Activated CD8-positive, alpha-beta memory T cell treated with anti-CD3 and anti-CD28 coated beads, Interleukin-2, amount 10 ng/mL, durations not matched to agents 7 days and 5 days (primary cell): ENCODE measurements at places on chromosomes 6 and 20. TPM values are rescaled to one million over a fixed set of nuclear protein-coding genes. Genes with fewer than 3 reads are reported as not detected.

Gene HLA-DOB
- total RNA-seq: 3.9 TPM

Gene F13A1
- total RNA-seq: not detected

Gene HUS1B
- total RNA-seq: 1.2 TPM

Gene BTN2A1
- total RNA-seq: 25.1 TPM

Gene CCN2
- not detected for total RNA-seq

Gene DNMT3B
- total RNA-seq: 4.7 TPM

- no peak for DNase-seq
- H3K27me3 ChIP-seq: peaks cover 42% of the 10 kb centered on the region
- no peak overlapping the region for H3K4me3 ChIP-seq
- no peaks in the 10 kb centered on the region for H3K36me3 ChIP-seq
- H3K27ac ChIP-seq: no peak overlapping the region
Observed at GRCh38 chr6:26502626-26503025, 2.5 kb downstream of the BTN1A1 start.

- no peak overlapping the region for H3K4me3 ChIP-seq
- no peaks in the 10 kb centered on the region for H3K27me3 ChIP-seq
- H3K4me1 ChIP-seq: peaks cover 21% of the 10 kb centered on the region
- peaks cover 8% of the 10 kb centered on the region for H3K36me3 ChIP-seq
Observed at GRCh38 chr6:157999168-158000051, 17.7 kb downstream of the SYNJ2 start.

GRCh38 chr6:159037756-159038290 lies 7.0 kb downstream of the TAGAP start:
- H3K4me3 ChIP-seq: no peak overlapping the region
- H3K4me1 ChIP-seq: peaks cover 57% of the 10 kb centered on the region
- peaks cover 80% of the 10 kb centered on the region for H3K36me3 ChIP-seq
- DNase-seq: no peak
- no peaks in the 10 kb centered on the region for H3K27me3 ChIP-seq

- H3K27me3 ChIP-seq: no peaks in the 10 kb centered on the region
- no peaks in the 10 kb centered on the region for H3K36me3 ChIP-seq
- no peak for DNase-seq
- H3K4me1 ChIP-seq: peaks cover 13% of the 10 kb centered on the region
Observed at GRCh38 chr6:123064038-123064437, 68.0 kb downstream of the CLVS2 start.

DNA sequence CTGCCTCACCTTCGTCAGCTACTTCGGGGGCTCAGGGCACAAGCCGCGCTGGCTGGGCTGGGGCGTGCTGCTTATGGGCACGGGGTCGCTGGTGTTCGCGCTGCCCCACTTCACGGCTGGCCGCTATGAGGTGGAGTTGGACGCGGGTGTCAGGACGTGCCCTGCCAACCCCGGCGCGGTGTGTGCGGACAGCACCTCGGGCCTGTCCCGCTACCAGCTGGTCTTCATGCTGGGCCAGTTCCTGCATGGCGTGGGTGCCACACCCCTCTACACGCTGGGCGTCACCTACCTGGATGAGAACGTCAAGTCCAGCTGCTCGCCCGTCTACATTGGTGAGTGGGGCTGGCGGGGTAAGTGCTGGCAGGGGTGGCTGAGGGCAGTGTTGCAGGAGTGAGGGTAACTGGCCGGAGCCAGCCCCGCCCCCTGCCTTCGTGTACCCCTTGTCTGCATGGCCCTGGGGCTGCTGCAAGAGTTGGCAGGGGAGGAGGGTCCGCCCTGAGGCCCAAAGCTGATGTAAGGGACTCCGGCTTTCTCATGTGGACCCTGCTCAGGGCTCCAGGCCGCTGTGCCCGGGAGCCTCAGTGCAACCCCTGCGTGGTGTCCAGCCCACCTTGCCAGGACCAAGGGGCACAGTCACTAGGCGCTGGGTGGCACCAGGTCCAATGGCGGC lies 14.8 kb downstream of the SLCO4A1 start:
- H3K27ac ChIP-seq: no peak overlapping the region
- no peak overlapping the region for H3K4me3 ChIP-seq
- H3K4me1 ChIP-seq: peaks cover 20% of the 10 kb centered on the region
- DNase-seq: no peak

GRCh38 chr6:34315780-34316179 lies 67.0 kb upstream of the SMIM29 start:
- no peak for DNase-seq
- H3K4me1 ChIP-seq: peaks cover 40% of the 10 kb centered on the region
- no peak overlapping the region for H3K4me3 ChIP-seq
- no peak overlapping the region for H3K27ac ChIP-seq
- no peaks in the 10 kb centered on the region for H3K36me3 ChIP-seq
- H3K27me3 ChIP-seq: no peaks in the 10 kb centered on the region

DNA sequence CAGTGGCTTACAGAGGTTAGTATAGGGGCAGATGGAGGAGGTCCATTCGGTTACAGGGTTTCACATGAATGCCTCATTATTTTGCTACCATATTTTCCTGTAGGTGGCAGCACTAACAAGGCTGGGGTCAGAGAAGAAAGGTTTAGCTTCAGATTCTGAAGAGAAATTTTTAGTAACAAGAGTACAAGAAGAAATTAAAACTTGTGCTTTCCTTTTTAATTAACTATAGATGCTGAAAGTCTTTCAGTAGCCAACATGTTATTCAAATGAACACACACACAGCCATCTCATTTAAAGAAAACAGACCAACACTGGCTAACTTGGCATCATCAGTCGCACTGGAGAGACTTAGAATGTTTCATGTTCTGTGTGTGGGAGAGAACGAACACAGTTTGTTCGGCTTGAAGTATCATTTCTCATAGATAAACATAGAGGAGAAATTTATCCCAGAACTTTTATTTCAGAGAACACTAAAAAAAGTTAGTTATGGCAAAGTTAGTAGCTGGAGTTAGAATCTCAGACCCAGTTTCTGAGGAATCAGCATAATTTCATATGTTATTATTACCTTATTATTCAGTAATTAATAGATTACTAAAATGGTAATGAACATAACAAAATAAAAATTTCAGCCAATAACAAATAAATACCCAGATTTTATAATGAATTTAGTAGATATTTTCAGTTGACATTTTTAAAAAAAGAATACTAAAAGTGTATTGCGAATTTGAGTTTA lies 314.0 kb upstream of the RSPO3 start:
- H3K4me1 ChIP-seq: no peaks in the 10 kb centered on the region
- H3K27me3 ChIP-seq: peaks cover 4% of the 10 kb centered on the region
- no peaks in the 10 kb centered on the region for H3K36me3 ChIP-seq
- H3K27ac ChIP-seq: no peak overlapping the region
- DNase-seq: no peak

DNA sequence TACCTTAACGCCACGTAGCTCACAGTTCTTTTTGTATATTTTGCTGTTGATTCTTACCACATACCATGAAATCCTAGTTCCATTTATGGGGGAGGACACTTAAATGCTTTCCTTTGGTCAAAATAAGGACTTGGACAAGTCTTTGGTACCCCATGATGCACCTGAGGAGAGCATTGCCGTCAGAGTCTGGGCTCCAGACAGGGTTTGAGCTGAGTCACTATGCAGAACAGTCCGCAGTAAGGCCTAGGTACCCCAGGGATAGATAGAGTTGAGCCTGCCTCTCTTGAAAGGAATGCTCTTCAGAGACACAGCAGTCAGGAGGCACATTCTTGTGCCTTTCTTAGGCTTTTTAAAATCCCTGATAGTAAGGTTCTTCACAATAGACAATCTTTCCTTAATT lies 6.0 kb downstream of the PARD6B start:
- H3K27me3 ChIP-seq: no peaks in the 10 kb centered on the region
- DNase-seq: no peak
- H3K4me3 ChIP-seq: no peak overlapping the region
- peaks cover 10% of the 10 kb centered on the region for H3K36me3 ChIP-seq
- no peak overlapping the region for H3K27ac ChIP-seq
- peaks cover 33% of the 10 kb centered on the region for H3K4me1 ChIP-seq

DNA sequence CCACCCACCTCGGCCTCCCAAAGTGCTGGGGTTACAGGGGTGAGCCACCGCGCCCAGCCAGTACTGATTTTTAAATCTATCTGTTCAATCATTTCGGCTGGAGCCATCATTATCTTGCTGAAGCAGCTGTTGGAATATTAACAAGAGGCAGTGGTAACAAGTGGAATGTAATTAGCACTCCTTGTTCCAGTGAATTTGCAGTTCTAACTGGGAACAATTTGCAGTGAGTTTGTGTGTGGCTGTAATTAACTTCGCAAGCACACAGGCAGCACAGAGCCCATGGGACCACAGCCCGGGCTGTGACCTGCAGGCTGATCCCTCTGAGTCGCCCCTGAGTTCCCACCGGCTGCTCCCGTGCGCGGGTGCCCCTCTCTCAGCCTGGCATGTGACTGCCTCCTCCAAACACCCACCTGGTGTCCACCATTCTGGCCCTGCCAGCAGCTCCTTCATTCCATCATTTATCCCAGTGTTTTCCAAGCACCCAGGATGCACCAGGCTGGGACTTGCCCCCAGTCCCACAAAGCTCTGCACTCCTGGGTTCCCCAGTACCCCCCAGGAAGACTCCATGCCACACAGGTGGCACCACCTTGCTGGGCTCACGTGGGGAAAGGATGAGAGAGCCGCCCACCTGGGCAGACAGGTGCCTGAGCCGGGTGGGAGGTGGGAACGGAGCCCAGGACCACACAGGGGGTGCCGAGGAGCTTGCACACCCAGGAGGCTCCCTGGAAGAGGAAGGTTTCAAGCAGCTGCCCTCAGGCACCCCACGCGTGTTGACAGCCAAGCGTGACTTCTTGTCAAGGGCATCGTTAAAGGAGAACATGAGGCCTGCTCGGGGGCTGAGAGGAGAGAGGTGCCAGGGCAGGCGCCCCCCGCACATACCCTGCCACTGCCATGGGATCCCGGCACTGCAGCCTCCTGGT lies 75.2 kb downstream of the YTHDF1 start:
- H3K36me3 ChIP-seq: no peaks in the 10 kb centered on the region
- DNase-seq: no peak
- H3K27ac ChIP-seq: no peak overlapping the region

- H3K36me3 ChIP-seq: no peaks in the 10 kb centered on the region
- H3K27me3 ChIP-seq: peaks cover 53% of the 10 kb centered on the region
- no peak overlapping the region for H3K27ac ChIP-seq
- no peak for DNase-seq
- peaks cover 2% of the 10 kb centered on the region for H3K4me1 ChIP-seq
Observed at GRCh38 chr6:87068795-87069194, 26.1 kb downstream of the CGA start.

DNA sequence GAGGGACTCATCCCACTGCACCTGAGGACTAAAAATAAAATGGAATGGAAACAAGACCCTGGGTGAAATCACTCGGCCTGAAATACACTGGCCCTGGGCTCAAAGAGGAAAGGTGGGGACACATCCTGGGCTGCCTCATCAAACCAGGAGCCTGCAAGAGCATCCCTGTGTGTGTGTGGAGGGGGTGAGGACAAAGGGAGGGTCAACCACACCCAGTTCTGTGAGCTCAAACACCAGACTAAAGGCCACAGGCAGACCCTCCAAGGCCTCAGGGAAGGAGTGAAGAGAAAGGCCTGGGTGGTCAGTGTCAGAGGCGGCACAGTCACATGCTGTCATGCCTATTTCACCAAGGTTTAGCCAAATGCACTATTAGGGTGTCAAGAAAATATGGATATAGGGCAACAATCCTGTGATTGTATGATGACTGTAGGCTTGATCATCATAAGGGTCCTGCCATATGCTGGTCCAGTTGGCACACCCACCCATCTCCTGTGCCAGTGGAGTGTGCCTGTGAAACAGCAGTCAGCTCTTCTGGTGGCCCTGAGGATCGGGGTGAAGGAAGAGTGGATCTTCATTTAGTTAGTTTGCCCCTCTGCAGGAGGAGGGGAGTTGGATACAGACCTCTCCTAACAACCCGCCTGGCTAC lies 28.9 kb downstream of the SRSF3 start:
- H3K4me3 ChIP-seq: no peak overlapping the region
- peaks cover 24% of the 10 kb centered on the region for H3K4me1 ChIP-seq
- no peak overlapping the region for H3K27ac ChIP-seq
- no peak for DNase-seq

GRCh38 chr20:4073852-4074741 lies 58.7 kb upstream of the RNF24 start:
- H3K27me3 ChIP-seq: peaks cover 17% of the 10 kb centered on the region
- no peak overlapping the region for H3K27ac ChIP-seq
- H3K4me3 ChIP-seq: no peak overlapping the region
- no peak for DNase-seq
- H3K36me3 ChIP-seq: no peaks in the 10 kb centered on the region
- peaks cover 10% of the 10 kb centered on the region for H3K4me1 ChIP-seq

DNA sequence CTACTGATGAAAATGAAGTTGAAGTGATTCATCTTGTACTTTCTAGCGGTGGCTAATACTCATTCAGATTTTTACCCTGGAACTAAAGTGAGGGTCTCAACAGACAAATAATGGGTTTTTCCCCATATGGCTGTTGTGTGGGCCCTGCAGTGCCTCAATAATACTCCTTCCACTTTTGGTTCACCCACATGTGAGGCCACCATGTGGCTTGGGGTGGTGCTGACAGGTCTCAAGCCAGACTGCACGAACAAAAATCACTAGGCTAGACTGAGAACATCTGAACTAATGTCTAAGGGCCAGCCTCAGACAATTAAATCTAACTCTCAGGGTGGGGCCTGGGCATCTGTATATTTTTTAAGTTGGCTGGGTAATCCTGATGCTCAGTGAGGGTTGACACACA lies 7.9 kb upstream of the COL12A1 start:
- H3K27ac ChIP-seq: no peak overlapping the region
- no peak overlapping the region for H3K4me3 ChIP-seq
- H3K27me3 ChIP-seq: peaks cover 47% of the 10 kb centered on the region
- no peaks in the 10 kb centered on the region for H3K36me3 ChIP-seq
- no peak for DNase-seq
